ENCODE measurements at places on chromosomes 2 and 18. TPM values are rescaled to one million over a fixed set of nuclear protein-coding genes. Genes with fewer than 3 reads are reported as not detected.

- no peak for DNase-seq
These were observed 7.0 kb downstream of the ASTL start for GRCh38 chr2:96131152-96131812.

GRCh38 chr2:30255466-30256408, 24.4 kb downstream of the LBH start:
- no peak for DNase-seq

GRCh38 chr2:43212216-43212835, 14.1 kb downstream of the ZFP36L2 start:
- DNase-seq, result no peak

DNA sequence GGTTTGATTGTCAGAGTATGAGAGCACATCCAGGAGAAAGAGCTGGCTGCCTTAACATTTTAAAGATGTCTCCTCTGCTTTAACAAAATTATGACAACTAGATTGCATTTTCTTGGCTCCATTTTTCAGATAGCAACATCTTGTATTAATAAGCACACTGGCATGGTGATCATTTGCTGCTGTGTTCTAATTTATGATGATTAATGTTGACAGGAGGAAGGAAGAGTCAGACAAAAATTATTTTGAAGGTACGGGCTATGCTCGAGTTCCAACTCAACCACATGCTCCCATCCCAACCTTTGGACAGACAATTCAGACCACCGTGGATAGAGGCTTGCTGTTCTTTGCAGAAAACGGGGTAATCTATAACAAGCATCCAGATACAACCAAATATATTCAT, 98.2 kb upstream of the TTC39C start:
- no peak for DNase-seq

- no peak for DNase-seq
These were observed 6.6 kb downstream of the FECH start for GRCh38 chr18:57579934-57580333.

Gene TMEM87B
- total RNA-seq, result 23.6 TPM

Gene TBC1D8
- 52.3 TPM for total RNA-seq

Gene MBP
- 14.1 TPM for total RNA-seq
